ENCODE measurements at places on chromosomes 3 and 15. TPM values are rescaled to one million over a fixed set of nuclear protein-coding genes. Genes with fewer than 3 reads are reported as not detected.

Gene MYH15
- 0.42 TPM for polyA plus RNA-seq

Gene ALDH1A2
- polyA plus RNA-seq = 289 TPM

Gene CEP19
- polyA plus RNA-seq = 6.4 TPM

Gene SLC24A5
- polyA plus RNA-seq = 0.17 TPM

Gene SRP14
- polyA plus RNA-seq = 593 TPM

DNA sequence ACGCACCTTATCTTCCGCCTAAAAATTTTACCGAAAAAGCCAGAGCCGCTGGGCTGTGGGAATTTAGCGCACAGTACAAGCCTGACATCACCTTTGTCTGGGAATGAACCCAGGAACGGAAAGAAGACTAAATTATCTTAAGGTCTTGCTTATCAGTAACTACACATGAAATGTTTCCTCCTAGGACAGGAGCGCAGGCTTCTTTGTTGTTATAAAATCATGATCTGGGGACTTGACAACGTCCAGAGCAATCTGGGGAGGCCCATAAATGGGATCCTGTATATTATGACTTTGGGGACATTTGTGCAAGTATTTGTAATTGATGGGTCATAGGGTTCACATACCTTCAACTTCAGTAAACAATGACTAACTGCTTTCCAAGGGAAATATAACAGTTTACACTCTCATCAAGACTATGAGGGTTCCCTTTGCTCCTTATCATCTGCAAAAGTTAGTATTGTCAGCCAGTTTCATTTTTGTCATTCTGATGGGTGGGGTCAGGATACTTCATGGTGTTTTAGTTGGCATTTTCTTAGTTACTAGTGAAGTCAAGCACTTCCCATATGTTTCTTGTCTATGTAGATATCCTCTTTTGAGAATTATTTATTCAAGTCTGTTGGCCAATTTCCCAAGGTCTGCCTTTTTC is 213.9 kb upstream of the PFN2 start:
- no peak for DNase-seq

DNA sequence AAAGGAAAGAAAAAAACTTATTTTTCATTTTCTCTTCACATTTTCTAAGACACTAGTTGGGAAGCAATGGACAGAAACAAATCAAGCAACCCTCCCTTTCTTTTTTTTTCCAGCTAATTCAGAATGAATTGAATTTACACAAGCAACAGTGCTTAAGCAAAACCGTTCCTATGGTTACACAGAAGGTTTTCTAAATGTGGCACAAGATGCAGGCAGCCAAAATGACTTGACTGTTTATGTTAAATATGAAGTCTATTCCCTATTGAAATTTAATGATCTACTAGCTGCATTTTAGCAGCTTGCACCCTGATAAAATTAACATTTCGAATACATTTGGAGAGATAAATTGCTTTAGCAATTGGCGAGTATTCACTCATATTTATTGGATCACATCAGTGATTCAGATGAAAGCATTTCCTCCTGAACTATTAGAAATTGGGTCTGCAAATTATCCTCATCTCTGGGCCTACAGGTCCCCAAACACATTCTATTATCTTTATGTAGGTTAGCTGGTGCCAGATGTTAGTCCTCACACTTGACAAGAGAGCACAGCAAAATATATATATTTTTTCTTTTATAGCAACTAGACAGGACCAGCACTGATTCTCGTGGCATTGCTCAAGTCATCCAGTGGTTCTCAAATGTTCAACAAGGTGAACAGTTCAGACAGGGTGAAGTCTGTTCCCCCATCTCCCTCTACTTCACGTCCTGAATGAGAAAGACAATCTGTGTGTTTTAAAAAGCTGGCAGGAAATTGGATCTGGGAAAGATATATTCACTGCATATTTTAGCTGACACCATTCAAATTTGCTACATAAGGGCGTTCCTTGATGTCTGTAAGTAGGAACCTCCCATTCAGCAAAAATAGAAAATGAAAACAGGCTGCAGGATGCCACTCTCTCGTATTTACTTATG is 463.6 kb upstream of the KCNMB2 start:
- DNase-seq = no peak

GRCh38 chr3:49170744-49171118 is 667 bp upstream of the KLHDC8B start:
- no peak for DNase-seq

DNA sequence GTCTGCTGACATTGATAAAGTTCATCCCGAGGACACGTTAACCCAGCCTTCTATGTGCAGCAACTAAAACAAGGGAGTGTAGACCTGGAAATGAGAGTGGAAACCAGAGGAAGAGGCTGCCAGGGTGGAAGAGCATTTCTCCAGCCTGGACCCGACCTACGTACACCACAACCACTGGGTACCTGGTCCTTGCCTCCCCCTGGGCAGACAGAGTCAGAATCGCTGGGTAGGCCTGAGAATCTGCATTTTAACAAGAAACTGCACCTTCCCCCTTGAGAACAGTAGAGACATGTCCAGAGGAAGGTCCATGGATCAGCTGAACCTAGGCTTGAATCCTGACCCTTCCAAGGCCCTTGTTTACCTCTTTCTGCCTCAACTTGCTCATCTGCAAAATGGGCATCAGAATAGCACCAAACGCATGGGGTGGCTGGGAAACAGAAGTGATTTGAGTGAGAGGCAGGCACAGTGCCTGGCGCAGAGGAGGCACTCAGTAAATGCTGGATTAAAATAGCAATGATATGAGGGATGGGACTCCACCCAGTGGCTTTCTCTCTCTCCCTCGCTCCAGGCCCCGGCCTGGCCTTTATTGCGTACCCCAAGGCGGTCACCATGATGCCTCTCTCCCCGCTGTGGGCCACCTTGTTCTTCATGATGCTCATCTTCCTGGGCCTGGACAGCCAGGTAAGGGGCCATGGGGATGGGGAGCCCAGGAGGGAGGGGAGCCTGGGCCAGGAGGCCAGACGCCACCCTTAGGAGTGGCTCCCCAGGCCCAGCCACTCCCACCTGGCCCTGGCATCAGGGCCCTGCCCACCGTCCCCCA is 66.9 kb upstream of the SLC6A1 start:
- DNase-seq = no peak

DNA sequence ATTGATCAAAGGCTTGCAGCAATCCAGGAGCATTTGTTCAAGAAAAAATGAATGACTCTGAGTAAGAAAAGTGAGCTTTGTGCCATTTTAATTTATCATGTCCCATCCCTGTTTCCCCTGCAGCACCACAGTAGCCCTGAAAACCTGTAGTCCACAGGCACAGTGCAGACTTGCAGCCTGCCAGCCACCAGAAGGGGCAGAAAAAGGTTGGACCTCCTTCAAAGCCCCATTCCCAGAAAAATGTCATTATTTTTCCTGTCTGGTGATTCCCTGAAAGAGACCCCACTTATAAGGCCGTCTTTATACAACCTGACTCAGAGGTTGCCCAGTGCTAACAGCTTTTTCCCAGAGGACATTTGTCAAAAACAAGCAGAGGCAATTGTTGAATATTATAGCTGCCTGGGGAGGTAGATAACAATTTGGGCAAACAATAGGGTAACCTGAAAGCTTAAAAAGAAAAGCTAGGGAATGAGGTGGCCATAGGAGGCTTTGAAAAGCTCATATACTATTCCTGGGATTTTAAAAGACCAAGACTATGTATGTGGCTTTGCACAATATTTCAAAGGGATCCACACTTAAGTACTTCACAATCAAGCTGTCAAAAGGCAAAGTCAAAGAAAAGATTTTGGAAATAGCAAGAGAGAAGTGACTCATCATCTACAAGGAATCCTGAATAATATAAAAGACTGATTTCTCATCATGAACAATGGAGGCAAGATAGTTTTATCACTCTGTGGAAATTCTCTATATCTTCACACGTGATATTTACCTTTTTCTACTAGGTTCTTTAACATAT is 136.8 kb upstream of the PLXNA1 start:
- no peak for DNase-seq

DNA sequence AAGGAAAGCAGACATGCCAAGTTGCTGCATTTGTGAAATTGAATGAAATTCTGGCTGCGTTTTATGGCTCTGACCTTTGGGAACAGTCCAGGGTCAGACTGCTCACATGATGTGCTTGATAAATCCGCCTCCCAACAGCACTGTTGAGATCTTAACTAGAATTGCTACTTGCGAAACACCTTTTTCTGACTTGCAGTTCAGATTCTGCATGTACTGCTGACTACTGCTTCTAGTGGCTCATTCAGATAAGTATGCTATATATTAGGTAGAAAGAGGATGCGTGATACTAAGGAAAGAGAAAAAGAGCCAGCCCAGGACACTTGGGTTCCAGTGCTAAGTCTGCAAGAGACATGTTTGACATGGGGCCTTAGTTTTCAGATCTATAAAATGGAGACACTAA is 129.4 kb downstream of the LPP start:
- DNase-seq = no peak

DNA sequence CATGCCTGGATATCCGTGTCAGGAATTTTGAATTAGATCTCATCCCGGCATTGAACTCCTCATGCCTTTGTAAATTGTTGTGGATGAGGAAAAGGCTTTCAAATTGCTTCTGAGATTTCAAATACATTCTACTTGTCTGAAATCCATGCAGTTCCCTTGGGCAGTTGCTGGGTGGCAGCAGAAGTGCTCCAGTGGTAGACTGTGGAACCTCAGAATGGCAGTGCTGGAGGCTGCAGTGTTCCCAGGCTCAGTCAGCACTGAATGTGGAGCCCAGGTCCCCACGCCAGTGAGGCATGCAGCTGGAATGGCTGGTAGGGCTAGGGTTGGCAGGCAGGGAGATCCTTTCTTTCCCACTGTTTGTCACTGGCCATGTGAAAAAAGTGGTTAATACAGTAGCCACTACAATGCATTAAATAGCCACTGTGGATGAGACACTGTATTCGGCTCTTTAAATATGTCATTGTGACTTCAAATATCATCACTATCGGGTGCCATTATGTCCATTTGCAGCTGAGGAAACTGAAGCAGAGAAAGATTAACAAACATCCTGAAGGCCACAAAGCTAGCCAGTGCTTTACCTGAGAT is 98.6 kb downstream of the TPRG1 start:
- DNase-seq = no peak

DNA sequence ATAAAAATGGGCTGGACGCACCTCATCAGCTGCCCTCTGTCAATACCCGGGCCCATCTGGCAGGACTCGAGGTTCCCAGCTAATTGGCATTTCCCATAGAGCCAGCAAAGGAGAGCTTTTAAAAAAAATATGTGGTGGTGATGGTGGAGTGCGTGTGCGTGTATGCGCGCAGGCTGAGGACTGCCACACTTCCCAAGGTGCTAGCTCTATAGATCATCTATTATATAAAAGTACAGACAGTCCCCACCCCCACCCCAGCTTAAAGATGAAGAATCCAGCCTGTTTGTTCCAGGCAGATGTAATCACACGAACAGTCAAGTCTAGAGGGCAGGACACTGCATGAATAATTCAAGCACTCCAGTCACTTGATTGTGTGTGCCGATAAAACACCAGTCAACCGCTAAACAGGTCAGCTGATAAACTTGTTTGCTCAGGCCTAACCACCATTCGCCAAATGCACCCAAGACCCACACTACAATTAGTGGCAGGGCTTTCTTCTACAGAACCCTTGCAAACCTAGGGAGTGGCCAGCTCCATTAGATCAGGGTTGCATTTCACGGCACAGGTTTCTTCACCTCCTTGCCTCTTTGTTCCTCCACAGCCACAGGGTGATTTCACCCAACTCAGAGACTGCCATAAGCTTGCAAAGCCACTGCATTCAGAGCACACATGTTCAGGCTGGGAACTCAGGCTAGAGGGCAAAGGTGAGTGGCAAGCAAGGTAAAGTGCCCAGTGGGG is 5.8 kb downstream of the TLE3 start:
- DNase-seq = no peak

- DNase-seq = no peak
Measured at GRCh38 chr3:115108614-115109013, 38.5 kb downstream of the ZBTB20 start.
